ENCODE measurements at places on chromosomes 4 and X.

DNA sequence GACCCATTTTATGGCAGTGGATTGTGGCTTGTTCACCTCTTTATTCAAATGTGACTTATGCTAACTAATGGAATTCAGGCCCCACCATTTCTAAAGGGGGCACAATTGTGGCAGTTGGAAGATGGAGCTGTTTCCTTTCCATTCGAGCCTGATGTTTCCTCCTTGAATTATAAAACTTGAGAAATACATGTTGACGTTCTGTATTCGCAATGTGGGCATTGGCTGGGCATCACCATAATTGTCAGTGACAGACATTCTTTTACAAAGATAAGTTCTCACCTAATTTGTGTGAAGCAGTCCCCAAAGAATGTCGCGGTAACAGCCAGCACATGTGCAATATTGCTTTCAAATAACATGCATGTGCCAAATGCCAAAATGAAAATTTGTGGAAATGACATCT is 1070.2 kb upstream of the TENM3 start:
- no peak for DNase-seq

GRCh38 chrX:123905332-123905731 is 45.5 kb downstream of the XIAP start:
- DNase-seq, result no peak

- no peak for DNase-seq
Measured at GRCh38 chrX:137988470-137988869, 422.5 kb downstream of the ZIC3 start.

GRCh38 chr4:84800256-84800655 is 166.2 kb downstream of the WDFY3 start:
- no peak for DNase-seq

- no peak for DNase-seq
Measured at GRCh38 chrX:153739754-153740486, 15.3 kb downstream of the ABCD1 start.

DNA sequence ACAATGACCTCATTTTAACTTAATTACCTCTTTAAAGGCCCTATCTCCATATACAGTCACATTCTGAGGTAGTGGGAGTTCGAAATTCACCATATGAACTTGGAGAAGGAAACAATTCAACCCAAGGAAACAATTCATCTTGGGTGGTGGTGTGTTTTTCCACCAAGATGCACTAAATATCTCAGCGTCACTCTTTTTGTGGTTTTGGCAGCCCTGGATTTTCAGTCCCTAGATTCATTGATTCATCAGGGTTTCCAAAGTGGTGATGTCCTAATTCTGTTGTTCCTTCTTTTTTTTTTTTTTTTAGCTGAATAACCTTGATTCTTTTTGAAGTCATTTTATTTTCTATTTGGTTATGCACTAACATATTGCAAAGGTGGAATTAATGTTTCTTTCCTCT is 162.6 kb upstream of the RAPGEF2 start:
- DNase-seq, result no peak

DNA sequence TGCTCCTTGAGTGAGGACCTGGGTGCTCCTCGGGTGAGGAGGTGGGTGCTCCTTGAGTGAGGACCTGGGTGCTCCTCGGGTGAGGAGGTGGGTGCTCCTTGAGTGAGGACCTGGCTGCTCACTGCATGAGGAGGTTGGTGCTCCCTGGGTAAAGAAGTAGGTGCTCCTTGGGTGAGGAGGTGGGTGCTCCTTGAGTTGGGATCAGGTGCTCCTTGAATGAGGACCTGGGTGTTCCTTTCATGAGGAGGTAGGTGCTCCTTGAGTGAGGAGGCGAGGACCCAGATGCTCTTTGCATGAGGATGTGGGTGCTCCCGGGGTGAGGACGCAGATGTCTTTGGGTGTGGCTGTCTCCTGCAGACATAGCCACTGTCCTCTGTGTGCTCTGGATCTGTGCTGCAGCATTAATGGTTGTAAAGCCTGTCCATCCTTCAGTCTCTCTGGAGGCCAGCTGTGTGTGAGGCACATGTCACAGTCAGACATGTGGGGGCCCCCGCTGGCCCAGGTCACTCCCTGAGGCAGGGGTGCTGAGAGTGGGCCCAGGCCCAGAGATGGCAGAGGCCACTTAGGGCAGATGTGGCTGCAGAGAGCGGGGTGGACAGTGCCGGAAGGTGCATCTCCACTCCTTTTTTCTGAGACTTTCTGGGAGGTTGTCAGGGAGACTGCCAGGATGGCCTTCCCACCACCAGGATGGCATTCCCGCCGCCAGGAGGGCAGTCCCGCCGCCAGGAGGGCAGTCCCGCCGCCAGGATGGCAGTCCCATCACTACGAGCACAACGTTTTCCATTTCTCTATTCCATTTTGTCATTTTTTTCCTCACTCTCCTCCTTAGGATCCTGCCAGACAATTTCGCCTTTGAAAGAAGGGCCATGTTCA is 101.8 kb downstream of the HMX1 start:
- DNase-seq, result no peak

GRCh38 chr4:3874525-3875110 is 108.4 kb downstream of the ADRA2C start:
- no peak for DNase-seq

DNA sequence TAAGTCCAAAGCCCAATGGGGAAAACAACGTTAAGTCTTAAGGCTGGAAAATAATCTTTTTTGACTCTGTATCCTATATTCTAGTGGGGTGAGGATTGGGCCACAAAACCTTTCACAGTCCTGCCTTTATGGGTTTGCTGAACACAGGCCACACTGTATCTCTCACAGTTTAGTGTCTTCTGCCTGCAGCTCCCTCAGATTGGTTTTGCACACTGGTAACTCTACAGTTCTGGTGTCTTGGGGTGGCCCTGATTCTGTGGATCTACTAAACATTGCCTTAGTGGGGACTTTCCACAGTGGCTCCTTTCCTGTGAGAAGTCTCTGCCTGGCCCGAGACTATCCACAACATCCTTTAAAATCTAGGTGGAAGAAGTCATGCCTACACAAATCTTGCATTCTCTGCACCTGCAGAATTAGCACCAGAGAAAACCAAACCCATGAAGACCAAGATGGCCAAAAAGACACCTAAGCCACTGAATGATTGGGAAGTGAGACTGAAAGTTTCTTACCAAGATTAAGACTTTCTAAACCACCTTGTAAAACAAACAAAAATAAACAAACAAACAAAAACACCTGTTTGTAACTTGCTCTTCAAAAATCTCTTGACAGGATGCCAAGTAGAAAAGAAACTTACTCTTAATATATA is 150.4 kb upstream of the PCDH10 start:
- no peak for DNase-seq

- no peak for DNase-seq
Measured at GRCh38 chrX:115533485-115533884, 27.5 kb upstream of the PLS3 start.

DNA sequence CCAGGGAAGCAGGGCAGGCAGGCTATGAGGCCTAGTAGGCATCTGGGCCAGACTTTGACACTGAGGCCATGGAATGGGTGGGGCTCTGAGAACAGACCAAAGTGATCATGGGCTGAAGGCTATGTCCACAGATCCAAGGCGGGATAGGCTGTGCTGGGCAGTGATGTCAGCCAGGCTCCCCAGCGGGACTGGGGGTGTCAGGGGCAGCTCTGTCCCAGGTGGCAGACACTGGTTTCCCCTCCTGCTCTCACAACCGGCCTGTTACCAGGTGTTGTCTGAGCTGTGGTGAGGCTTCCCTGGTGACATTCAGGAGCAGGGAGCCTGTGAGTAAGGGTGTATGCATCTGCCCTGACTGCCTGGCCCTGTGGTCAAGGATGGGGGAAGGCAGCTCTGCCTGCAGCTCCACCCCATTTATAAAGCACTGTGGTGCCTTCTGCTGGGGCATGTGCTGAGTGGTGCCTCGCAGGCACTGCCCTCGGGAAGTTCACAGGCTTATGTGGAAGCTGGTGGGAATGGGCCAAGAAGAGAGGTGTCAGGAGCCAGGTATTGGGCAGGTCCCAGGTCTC is 2.9 kb downstream of the IL9R start:
- no peak for DNase-seq

- no peak for DNase-seq
Measured at GRCh38 chrX:42538405-42538804, 239.6 kb downstream of the PPP1R2C start.

DNA sequence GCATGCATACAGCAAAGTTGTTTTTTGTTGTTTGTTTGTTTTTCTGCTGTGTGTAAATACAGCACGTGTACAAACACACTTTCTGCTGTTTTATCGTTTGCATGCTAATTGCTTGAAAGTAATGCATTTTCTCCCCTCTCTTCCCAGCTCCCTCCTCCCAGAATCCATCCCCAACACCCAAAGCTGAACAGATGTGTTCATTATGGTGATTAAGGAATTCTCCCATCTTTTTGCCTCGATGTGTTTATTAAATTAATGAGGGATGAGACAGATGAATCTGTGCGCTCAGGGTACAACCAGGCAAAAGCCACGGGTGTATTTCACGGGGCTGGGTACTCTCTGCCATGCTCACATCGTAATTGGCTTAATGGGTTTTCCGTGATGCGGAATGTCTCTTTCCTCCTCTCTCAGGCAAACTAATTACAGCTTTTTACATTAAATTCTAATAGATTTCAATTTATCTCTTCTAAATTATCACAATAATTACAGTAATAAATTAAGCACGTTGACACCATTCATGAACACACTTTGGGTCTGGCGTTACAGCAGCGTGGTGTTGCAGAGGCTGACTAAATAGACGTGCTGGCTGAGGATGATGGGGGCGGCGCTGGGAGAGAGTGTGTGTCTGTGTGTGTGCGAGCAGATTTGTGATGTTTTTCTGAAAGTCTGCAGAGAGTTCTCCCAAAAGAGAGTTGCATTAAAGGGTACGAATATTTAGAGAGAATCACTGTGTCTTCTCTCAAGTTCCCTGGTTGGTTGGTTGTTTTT is 117.7 kb downstream of the CRLF2 start:
- no peak for DNase-seq

DNA sequence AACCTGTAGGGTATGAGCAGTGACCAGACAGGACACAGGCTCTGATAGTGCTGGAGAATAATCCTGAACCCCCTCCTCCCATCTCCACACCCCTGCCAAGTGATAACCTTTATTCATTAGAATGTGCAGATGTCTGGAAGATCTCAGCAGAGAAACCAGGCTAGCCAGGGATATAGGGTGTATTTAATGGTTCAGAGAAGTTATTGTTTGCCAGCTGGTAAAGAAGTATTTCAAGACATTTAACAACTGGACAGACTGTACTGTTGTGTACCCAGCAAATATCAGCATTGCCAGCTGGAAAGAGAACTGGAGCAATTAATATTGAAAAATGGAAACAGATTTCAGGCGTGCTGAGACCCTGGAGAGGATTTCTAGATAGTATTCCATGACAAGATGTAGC is 94.5 kb downstream of the RASGEF1B start:
- DNase-seq, result no peak

- DNase-seq, result no peak
Measured at GRCh38 chrX:119503484-119503861, 35.2 kb downstream of the SLC25A5 start.

GRCh38 chr4:156195914-156196313 is 242.2 kb upstream of the CTSO start:
- no peak for DNase-seq

- DNase-seq, result no peak
Measured at GRCh38 chrX:105483011-105483410, 262.5 kb upstream of the TEX13A start.

Data from stimulated activated CD8-positive, alpha-beta memory T cell treated with anti-CD3 and anti-CD28 coated beads, Interleukin-15, amount 100 ng/mL, for 4 hours (primary cell).